Activated T-cell treated with anti-CD3 and anti-CD28 coated beads, Interleukin-2, amount 50 U/mL, for 72 hours (primary cell): ENCODE measurements at places on chromosomes 6 and 20.

- no peak for DNase-seq
Observed at GRCh38 chr6:10429638-10430427, 15.0 kb upstream of the TFAP2A start.

DNA sequence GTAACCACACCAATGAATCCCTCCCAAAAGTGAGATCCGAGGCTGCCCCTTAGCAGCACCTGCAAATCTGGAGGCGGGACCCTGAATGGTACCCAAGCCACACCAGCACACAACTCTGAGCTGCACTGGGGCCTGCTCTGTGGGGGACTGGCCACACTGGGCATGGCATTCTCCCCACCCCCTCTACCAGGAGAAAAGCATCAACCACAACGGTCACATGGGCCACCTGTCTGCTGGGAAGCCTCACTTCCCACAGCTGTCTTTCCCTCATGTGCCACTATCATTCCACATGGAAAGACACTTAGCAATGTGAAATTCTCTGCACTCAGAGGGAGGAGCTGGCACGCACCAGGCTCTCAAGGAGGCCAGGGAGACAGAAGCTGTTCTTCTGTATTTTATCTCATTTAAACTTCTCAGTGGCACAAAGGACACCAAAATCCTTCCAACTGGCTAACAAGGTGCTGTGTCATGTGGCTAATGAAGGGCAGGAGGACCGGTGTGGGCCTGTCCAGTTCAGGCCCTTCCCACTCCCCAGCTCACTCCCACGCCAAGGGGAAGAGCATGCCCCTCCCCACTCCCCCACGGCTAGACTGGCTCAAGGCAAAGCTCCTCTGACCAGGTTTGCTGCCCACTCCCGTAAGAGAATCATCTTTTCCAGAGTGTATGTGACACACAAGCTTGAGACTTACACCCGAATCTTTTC lies 19.0 kb downstream of the YTHDF1 start:
- DNase-seq, result no peak

GRCh38 chr20:549722-550496 lies 6.3 kb upstream of the CSNK2A1 start:
- no peak for DNase-seq

- no peak for DNase-seq
Observed at GRCh38 chr20:58956078-58956477, 25.0 kb upstream of the NELFCD start.

DNA sequence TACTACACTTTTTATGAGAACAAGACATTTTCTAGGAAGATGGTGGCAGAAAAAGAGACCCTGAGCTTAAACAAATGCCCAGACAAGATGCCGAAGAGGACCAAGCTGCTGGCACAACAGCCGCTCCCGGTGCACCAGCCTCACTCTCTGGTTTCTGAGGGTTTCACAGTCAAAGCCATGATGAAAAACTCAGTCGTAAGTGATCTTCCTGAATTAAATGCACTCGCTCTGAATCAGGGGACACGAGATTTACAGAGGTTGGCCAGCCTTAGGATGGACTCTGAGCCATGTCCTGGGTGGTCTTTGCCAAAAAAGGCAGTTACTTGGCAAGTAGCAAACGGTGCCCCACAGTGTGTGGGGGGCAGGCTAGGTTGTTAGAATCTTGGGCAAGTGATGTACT lies 423 bp downstream of the PACRG start:
- no peak for DNase-seq

DNA sequence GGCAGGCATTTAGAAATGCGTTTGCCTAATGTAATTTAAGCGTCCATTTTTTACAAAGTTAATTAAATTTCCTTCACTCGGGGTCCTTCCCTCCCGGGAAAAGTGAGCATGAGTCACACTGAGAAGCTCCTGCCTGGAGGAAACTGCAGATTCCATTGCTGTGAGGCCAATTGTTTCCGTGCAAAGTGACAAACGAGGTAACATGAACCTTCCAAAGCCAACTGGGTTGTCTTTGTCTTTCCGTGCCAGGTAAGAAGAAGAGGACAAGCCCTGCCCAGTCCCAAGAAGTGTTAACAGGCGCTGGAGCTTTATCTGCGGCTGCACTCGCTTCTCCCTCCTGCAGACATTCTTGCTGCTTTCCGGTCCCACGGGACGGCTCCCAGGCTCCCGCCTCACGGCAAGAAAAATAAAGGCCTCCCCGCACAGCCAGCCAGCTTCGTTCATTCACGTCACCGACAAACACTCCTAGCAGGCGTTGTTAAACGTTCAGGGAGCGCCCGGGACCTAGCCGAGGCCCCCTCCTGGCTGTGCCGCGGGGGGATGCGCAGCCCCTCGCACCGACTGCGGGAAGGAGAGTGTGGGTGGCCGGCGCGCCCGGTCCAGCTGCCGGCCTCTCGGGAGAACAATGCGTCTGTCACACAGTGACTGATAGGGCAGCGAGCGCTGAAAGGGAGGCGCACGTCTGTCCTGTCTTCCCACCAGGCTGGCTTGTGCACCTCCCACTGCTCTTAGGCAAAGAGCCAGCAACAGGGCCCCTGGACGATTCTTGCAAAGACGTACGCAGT lies 61.5 kb upstream of the HDDC2 start:
- no peak for DNase-seq

GRCh38 chr20:561437-562231 lies 18.0 kb upstream of the CSNK2A1 start:
- DNase-seq, result peak; percentile 57

- DNase-seq, result no peak
Observed at GRCh38 chr6:82084324-82084920, 163.1 kb downstream of the IBTK start.

GRCh38 chr6:168118935-168119334 lies 39.9 kb upstream of the FRMD1 start:
- no peak for DNase-seq

GRCh38 chr6:110738899-110739365 lies 76.3 kb downstream of the CDK19 start:
- no peak for DNase-seq

DNA sequence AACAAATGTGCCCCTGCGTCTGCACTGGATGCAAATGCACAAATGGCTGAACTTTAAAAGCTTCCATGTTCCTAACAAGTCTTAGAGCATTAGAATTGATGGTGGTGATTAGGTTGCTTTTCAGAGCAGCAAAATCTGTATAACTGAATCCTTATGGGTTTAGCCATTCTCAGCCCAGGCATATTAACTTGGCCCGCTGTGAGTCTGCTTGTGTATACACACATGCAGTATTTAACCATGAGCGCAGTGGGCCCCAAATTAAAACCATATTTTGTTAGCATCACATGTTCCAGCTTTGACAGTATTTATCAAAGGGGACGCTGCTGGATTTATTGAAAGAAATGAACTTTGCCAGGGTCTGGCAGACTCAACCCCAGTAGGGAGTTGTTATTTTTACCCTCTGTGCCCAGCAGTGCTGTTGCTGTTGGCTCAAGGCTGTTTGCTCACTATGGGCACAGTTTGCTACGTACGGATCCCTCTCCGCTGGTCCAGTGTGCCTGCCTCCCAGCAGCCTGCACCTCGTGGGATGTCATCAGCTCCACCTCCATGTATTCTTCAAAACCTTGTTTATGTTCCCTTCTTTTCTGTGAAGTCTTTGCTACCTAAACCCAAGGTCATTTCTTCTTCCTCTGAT lies 144.7 kb downstream of the QRSL1 start:
- DNase-seq, result no peak

DNA sequence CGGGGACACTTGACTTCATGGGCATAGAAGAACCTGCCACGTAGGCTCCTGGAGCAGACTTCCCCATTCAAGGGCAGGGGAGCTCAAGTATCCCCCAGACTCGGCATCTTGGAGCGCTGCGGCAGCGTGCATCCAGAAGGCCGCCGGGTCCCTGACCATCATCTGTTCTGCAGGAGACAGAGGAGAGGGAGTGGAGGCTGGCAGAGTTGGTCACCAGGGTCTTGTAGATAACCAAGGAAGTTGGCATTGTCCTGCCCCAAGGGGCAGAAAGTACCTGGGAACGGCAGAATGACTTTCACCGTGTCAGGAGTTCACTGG lies 82.8 kb downstream of the TCP11 start:
- no peak for DNase-seq
